Heart left ventricle (tissue), 16 donors: ENCODE measurements at places on chromosomes 1 and 21. TPM values are rescaled to one million over a fixed set of nuclear protein-coding genes. Genes with fewer than 3 reads are reported as not detected.

The S100A7A gene
- total RNA-seq = not detected

The TTLL7 gene
- total RNA-seq = 3.2 TPM

The S100A8 gene
- 36.0 TPM for total RNA-seq

The HRNR gene
- total RNA-seq = not detected

The SH2D5 gene
- not detected for total RNA-seq

The SPRR3 gene
- not detected for total RNA-seq

The INSRR gene
- total RNA-seq = not detected

The ASTN1 gene
- total RNA-seq = 0.44 TPM

The PTGS2 gene
- 0.22 TPM for total RNA-seq

The NTMT2 gene
- 2.0 TPM for total RNA-seq

The LCE6A gene
- total RNA-seq = not detected

The S100A3 gene
- not detected for total RNA-seq

The SPRR2G gene
- not detected for total RNA-seq

The ABCA4 gene
- total RNA-seq = not detected

The AGO4 gene
- 18.8 TPM for total RNA-seq

The AMY2B gene
- 13.7 TPM for total RNA-seq

The SLAMF9 gene
- not detected for total RNA-seq

The GRHL3 gene
- not detected for total RNA-seq

The BRINP2 gene
- total RNA-seq = 1.2 TPM

The SLC9C2 gene
- total RNA-seq = 1.8 TPM

The CDC14A gene
- 2.7 TPM for total RNA-seq

The OR2L8 gene
- not detected for total RNA-seq

The KCNJ9 gene
- not detected for total RNA-seq

The WNT4 gene
- total RNA-seq = 0.38 TPM

The AMIGO1 gene
- total RNA-seq = 9.9 TPM
